Stimulated activated CD4-positive, alpha-beta T cell treated with anti-CD3 and anti-CD28 coated beads, Interleukin-15, amount 100 ng/mL, for 24 hours (primary cell): ENCODE measurements at places on chromosomes 5 and 9.

- no peak for DNase-seq
Observed at GRCh38 chr9:5269249-5269715, 35.2 kb downstream of the RLN2 start.

- peak; percentile 65 for DNase-seq
Observed at GRCh38 chr9:124855944-124856765, 2.9 kb downstream of the WDR38 start.

- peak; percentile 19 for DNase-seq
Observed at GRCh38 chr9:89579741-89580385, 24.9 kb upstream of the GADD45G start.

GRCh38 chr9:130890870-130891687 lies 5.5 kb downstream of the QRFP start:
- DNase-seq: no peak

GRCh38 chr5:142315096-142315900 lies 9.5 kb downstream of the SPRY4 start:
- DNase-seq: no peak

- DNase-seq: no peak
Observed at GRCh38 chr5:110347781-110348180, 378.7 kb downstream of the TMEM232 start.

- no peak for DNase-seq
Observed at GRCh38 chr9:112669326-112669725, 48.6 kb downstream of the INIP start.

DNA sequence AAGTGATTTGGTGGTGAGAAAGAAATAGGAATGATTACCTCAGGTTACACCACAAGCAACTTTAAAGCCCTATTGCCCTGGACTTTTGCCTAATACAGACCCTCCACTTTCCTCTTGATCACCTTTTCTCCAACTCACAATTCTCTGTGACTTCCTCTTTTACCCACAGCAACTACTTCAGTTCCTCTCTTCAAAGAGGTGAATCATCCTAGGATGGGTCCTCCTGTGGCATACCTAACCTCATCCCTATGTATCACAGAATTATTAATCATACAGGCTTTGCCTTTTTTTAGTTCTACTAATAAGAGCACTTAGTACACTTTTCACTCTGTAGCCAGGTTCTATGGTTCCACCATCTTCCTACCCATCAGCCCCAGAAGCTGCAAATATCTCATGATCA lies 19.6 kb upstream of the INSL6 start:
- DNase-seq: no peak

DNA sequence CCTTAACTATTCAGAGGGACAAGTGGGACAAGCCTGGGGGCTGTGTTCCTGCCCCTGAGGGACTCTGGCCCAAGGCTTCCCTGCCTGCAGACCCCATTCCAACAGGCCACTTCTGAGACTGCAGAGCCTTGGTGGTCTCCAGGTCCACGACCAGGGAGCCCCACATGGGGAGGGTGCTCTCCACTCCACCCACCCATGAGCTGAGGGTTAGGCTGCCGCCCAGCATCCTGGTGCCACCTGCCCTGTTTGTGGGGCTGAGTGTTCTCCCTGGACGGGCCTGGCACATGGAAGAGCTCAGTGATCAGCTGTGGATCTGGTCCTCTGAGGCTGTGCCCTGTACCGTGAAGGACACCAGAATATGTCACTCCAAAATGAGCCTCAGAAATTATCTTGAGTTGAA lies 2.5 kb upstream of the ABO start:
- DNase-seq: no peak
